NCI-H2081 (cell line): ENCODE measurements at places on chromosomes 4 and X.

- DNase-seq, result no peak
Observed at GRCh38 chr4:98556451-98556850, 102.0 kb downstream of the TSPAN5 start.

DNA sequence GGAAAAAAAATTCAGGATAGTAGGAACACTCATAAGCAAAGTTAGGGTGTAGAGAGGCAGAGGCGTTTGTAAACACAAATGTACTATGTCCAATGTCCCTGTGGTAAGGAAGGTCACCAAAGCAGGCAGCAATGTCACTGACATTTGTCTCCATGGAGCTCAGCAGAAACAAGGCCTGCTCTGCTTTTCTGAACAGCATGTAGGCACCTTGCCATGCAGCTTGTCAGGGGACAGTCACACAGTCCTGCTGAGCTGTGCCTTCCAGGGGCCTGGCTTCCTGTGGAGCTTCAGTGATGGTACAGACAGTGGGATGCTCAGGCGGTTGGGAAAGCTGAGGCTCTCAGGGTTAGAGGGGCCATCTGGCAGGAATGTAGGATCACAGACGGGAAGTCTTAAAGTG lies 74.5 kb upstream of the HS3ST1 start:
- DNase-seq, result no peak

- peak; percentile 87 for DNase-seq
Observed at GRCh38 chr4:142940425-142941330, 94.6 kb upstream of the INPP4B start.

DNA sequence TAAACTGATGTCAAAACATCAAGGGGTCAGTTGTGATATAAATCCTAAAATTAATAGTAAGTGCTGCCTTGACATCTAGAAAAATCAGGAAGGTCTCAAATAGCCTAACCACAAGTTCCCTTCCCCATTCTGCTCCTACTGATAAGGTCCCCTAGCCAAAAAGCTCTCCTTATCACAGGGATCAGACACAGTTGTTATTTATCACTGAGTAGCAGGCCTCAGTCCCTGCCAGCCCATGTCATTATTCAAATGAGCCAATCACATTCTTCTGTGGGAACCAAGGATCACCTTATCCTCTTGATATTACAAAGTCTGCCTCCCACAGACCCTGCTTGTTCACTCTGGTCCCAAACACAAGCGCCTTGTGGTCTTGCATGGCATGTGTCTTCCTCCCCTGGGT lies 23.3 kb upstream of the TMEM255A start:
- DNase-seq, result no peak

GRCh38 chrX:123121241-123121640 lies 62.8 kb upstream of the GRIA3 start:
- no peak for DNase-seq

DNA sequence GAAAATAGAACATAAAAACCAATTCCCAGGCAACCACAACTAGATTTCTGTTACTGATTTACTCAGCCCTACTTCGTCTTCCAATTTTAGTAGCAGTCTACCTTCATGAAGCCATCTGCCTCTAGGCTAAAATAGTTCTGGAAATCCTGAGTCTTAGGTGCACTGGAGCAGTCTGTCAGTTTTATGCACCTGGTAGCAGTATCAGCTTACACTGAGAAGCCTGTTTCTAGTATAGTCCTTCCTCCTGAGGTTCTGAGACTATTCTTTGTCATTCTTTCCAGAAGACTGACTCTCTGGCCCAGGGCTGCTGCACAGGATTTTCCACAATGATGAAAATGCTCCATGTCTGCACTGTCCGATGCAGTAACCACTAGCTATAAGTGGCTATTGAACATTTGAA lies 16.9 kb upstream of the HPRT1 start:
- no peak for DNase-seq

- no peak for DNase-seq
Observed at GRCh38 chr4:176824645-176825366, 32.1 kb upstream of the VEGFC start.

DNA sequence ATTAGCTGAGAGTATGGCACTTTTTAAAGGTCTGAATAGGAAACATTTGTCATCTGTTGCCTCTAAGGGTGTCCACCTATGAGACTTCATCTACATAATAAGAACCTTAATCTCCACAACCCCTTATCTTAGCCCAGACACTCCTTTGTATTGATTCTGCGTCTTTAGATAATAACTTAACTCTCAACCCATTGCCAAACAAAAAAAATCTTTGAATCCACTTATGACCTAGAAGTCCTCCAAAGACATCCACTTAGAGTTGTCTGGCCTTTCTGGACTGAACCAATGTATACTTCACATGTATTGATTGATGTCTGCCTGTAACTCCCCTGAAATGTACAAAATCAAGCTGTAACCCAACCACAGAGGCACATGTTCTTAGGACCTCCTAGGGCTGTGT lies 66.0 kb upstream of the CHRNA9 start:
- DNase-seq, result no peak

DNA sequence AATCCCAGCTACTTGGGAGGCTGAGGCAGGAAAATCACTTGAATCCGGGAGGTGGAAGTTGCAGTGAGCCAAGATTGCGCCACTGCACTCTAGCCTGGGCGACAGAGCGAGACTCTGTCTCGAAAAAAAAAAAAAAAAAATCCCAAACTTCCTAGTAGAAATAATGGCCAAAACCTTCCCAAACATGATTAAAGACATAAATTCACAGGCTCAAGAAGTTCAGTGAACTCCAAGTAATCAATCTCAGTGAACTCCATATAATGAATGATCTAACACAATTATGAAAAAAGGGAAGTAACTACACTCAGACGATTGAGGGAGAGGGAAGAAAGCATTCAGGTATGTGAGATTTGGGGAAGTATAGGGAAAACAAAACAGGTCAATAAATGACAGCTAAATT lies 6.5 kb downstream of the FUNDC1 start:
- DNase-seq, result no peak

GRCh38 chr4:164768516-164768915 lies 14.6 kb downstream of the SMIM31 start:
- DNase-seq, result no peak

DNA sequence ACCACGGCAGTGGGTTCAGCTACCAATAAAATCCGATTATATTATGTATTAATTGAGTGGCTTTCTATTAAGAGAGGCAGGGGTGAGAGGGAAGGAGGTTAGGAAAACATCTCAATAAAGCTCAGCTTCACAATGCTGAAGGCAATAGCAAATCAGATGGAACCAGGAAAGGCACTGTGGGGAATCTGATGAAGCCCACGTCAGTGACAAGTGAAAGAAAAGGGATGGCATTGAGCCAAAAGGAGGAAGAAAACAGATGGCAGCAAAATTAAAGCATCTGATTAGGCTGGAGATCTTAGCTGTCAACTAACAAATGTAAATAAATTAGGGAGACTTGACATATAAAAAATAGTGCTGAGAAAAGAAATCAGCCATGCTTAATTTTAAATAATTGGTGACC lies 180.9 kb downstream of the RASL11B start:
- DNase-seq, result peak; percentile 4

DNA sequence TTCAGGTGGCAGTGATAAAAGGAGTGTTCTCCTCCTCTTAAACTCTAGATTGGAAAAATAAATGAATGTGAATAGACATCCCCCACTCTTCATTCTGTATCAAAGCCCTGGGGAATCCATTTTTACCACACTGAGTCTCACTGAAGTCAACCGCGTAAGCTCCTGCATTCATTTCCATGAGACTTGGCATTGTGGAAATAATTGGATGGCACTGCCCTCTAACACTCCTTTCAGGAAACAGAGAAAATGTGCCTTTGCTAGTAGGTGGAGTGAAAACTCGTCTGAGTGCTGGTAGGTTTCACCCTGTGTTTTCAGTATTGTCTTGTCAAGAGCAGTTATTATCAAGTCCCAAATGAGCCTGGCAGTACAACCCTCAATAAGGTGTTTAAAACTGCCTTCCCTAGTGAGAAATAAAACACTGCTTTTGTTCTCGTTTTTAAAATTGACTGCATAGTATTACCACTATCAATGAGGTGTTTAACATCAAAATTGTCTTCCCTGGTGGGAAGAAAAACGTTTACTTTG lies 9.7 kb upstream of the CDKN2AIP start:
- DNase-seq, result peak; percentile 32

- no peak for DNase-seq
Observed at GRCh38 chrX:149079805-149080406, 425.2 kb downstream of the IDS start.
